A549 treated with AZD2906 at 1 μM for 4 hours (cell line): ENCODE measurements at places on chromosomes 2 and 18. TPM values are rescaled to one million over a fixed set of nuclear protein-coding genes. Genes with fewer than 3 reads are reported as not detected.

Gene AGAP1
- total RNA-seq = 17.3 to 23.1 TPM (median 21.5 TPM) in 5 replicates

Gene C2orf81
- 2.4 to 3.6 TPM (median 3.2 TPM) in 5 replicates for total RNA-seq

Gene CROCC2
- total RNA-seq = not detected in 5 replicates

Gene CAPN10
- total RNA-seq = 13.5 to 26.8 TPM (median 24.5 TPM) in 5 replicates

Gene SH3RF3
- total RNA-seq = 0.47 to 0.71 TPM (median 0.66 TPM) in 5 replicates

Gene SP140
- 0.14 TPM in 1 of 5 replicates, not detected in the others for total RNA-seq

Gene RAB6C
- total RNA-seq = not detected in 5 replicates

Gene CPS1
- total RNA-seq = 10.9 to 16.3 TPM (median 14.8 TPM) in 5 replicates

Gene SCRN3
- total RNA-seq = 12.9 to 15.9 TPM (median 14.6 TPM) in 5 replicates

Gene MTCL1
- total RNA-seq = 47.0 to 55.3 TPM (median 53.1 TPM) in 5 replicates

Gene STAT4
- 3.5 to 5.2 TPM (median 4.5 TPM) in 5 replicates for total RNA-seq

Gene UGT1A3
- total RNA-seq = 0.05 to 0.09 TPM (median 0.07 TPM) in 4 of 5 replicates, not detected in the other

Gene PLEKHM3
- 1.8 to 3.1 TPM (median 2.4 TPM) in 5 replicates for total RNA-seq

Gene TUBA4B
- total RNA-seq = 0.10 to 0.32 TPM (median 0.12 TPM) in 5 replicates

Gene RNPEPL1
- 43.7 to 68.2 TPM (median 64.4 TPM) in 5 replicates for total RNA-seq

Gene DNAJC5G
- not detected in 5 replicates for total RNA-seq

Gene ZNF385B
- total RNA-seq = 0.07 to 0.21 TPM (median 0.13 TPM) in 4 of 5 replicates, not detected in the other

Gene TRABD2A
- total RNA-seq = 10.5 to 15.5 TPM (median 13.2 TPM) in 5 replicates

Gene TNFAIP6
- total RNA-seq = 0.51 to 0.89 TPM (median 0.87 TPM) in 5 replicates
